ENCODE measurements at places on chromosomes 2 and 18.

DNA sequence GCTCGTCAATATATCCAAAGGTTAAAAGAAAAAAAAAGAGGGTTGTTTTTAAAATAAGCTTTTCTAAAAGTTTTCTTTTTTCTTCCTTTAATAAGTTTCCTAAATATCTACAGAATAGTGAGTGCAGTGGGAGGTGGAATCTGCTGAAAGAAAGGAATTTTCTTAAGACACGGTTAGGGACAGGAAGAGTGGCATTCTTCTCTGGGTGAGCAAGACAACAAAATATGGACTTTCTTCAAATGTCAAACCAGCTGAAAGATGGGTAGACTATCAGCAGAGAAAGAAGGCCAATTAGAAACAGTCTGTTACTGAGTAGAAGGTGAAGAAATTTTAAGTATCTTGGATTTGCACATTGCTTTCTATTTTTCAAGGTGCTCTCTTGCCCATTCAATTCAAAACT is 222.7 kb upstream of the PIK3C3 start:
- no peak for DNase-seq

- no peak for DNase-seq
Observed at GRCh38 chr2:3466966-3467365, 52.4 kb downstream of the ADI1 start.

- no peak for DNase-seq
Observed at GRCh38 chr2:182694189-182694588, 21.9 kb upstream of the DNAJC10 start.

GRCh38 chr2:187372213-187372612 is 75.8 kb downstream of the CALCRL start:
- DNase-seq, result no peak

- DNase-seq, result peak; percentile 95
Observed at GRCh38 chr2:203238704-203239526, at the start of gene CYP20A1. Gene CYP20A1 (plus strand): TSS chr2:203239018. CDS start chr2:203239063, 45 bp downstream.

DNA sequence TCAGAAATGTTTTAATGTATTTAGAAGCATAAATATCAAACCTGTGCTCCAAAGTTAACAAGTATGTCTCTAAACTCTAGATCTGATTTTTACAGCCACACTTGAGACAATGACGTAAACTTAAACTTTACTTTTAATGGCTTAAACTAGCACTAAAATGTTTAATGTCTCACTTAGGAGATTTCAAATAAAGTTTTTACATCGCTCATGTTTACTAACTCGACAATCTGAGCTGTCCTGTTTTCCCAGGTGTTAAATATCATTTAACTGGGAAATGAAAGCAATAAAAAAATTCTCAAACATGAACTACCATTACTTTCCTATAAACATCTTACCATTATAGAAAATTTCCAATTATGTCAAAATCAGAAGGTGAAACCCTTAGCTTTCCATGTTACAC is 70.2 kb upstream of the FAM124B start:
- no peak for DNase-seq

DNA sequence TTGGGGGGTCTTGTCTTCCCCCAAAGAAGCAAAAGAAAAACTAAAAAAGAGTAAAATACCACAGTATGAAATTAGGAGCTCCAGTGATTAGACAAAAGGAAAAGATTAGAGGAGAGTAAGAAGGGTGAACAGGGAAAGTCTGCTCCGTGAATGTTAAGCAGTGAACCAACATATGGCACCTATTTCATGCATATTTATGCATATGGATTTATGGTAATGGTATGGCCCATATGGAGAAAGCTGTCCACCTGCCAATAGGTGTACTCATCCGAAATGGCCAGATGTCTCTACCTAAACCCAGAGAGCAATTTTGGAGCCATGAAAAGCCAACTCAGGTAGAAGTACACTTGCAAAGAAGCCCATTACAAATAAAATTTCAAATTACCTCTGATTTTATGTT is 404.0 kb upstream of the RAB6C start:
- DNase-seq, result no peak

DNA sequence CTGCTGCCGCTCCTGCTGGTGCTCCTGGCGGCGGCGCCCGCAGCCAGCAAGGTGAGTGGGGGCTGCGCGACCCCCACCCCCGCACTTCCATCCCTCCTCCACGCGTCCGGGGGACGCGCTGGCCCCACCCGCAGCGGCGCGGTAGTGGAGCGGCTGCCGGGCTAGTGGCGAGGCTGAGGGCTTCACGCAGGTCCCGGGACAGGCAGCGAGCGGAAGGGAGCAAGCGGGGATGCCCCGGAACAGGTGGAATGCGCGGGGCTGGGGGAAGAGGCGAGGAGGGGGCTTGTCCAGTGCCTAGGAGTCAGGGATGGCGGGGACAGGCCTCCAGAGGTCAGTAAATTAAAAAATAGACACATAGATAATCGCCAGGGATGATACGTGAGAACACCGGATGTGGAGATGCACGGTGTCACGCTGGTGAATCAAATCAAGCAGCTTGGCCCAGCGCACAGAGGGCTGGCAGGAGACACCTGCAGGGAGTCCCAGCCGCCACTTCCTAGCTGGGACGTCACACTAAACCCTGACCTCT is 403 bp downstream of the COL4A3 start:
- DNase-seq, result peak; percentile 26

- DNase-seq, result no peak
Observed at GRCh38 chr2:236633775-236634560, 64.3 kb downstream of the ACKR3 start.

DNA sequence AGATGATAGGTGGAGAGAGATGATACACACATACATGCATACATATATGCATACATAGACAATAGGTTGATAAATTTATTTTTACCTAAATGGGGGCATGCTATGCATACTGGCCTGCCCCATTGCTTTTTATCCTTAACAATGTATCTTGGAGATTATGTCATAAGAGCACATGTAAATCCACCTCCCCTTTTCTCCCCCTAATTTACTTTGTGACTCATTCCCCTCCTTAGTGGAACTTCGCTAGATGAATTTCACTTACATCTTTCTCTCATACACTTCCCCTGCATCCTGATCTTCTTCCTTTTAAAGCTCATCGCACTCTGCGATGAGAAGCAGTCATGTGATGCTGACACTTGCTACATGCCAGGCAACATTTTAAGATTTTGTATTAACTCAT is 223.6 kb downstream of the C1D start:
- no peak for DNase-seq

DNA sequence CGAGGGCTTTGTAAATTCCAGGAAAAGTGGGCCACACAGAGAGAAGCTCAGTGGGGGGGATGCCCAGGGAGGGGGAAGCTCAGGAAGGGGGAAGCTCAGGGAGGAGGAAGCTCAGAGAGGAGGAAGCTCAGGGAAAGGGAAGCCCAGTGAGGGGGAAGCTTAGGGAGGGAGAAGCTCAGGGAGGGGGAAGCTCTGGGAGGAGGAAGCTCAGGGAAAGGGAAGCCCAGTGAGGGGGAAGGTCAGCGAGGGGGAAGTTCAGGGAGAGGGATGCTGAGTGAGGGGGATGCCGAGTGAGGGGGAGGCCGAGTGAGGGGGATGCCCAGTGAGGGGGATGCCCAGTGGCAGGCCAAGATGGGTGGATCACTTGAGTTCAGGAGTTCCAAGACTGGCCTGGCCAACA is 821 bp upstream of the CHRNG start:
- DNase-seq, result no peak

GRCh38 chr2:1504311-1504750 is 91.1 kb downstream of the TPO start:
- no peak for DNase-seq

All from NCI-H748 treated with DMSO at 0.1 percent for 48 hours (cell line).